Central memory CD4-positive, alpha-beta T cell (primary cell): ENCODE measurements at places on chromosomes 4 and X.

- DNase-seq: no peak
Observed at GRCh38 chr4:185793716-185794115, 18.3 kb downstream of the SORBS2 start.

DNA sequence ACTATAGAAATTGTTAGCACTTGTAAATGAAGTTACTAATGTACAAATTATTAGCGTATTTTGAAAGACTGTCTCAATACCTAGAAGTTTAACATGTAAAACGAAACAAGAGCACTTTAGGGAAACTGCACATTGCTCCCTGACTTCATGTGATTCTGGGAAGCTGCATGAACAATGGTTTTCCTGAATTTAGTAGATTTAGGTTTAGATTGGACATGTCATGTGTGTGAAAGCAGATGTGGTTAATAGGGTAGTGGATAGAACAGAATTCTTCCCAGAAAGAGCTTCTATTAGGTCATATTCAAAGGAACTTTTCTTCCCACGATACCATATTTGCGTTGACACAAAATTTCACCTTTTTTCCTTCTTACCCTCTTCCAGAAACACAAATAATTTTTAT lies 14.9 kb upstream of the CXCL8 start:
- DNase-seq: no peak

- no peak for DNase-seq
Observed at GRCh38 chr4:53854991-53855568, 209.3 kb downstream of the CHIC2 start.

- no peak for DNase-seq
Observed at GRCh38 chrX:133561251-133561650, 146.0 kb upstream of the GPC4 start.

- no peak for DNase-seq
Observed at GRCh38 chr4:17690898-17691297, 76.5 kb downstream of the MED28 start.

DNA sequence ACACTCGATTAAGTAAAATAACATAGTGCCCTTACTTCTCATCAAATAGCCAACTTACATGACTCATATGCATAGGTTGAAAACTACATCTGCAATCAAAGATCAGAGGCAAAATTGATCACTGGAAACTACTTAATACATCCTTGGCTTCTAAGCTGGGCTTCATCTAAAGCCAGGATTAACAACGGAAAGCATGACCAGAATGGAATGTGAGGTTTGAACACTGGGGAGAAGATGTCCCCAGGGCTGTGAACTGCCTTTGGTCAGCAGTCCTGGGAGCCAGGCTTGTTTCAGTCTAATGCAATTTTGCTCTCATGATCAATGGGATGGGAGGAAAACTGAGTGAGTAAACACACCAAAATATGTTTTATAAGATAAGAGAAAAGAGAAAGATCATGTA lies 192.5 kb upstream of the TTC29 start:
- DNase-seq: no peak

DNA sequence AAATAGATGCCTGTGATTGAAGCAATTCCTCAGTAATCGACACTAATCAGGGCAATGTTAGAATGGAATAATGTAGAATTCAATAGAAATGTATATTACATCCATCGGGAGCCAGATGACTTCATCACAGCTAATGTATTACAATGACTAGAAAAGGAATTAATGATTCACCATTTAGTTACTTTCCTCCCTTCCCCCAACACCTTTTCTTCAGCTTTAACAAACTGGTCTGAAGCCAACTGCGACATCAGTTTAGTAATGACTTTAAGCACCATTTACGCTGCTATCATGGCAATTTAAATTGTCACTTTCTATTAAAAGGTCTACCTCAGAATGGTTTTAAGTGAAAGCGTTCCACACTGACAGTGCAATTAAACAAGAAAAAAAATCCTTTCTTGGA lies 45.1 kb downstream of the SUPT20HL2 start:
- DNase-seq: no peak

GRCh38 chr4:8028884-8029568 lies 89.4 kb upstream of the AFAP1 start:
- DNase-seq: no peak

- DNase-seq: no peak
Observed at GRCh38 chr4:3401436-3402171, 40.2 kb upstream of the HGFAC start.

DNA sequence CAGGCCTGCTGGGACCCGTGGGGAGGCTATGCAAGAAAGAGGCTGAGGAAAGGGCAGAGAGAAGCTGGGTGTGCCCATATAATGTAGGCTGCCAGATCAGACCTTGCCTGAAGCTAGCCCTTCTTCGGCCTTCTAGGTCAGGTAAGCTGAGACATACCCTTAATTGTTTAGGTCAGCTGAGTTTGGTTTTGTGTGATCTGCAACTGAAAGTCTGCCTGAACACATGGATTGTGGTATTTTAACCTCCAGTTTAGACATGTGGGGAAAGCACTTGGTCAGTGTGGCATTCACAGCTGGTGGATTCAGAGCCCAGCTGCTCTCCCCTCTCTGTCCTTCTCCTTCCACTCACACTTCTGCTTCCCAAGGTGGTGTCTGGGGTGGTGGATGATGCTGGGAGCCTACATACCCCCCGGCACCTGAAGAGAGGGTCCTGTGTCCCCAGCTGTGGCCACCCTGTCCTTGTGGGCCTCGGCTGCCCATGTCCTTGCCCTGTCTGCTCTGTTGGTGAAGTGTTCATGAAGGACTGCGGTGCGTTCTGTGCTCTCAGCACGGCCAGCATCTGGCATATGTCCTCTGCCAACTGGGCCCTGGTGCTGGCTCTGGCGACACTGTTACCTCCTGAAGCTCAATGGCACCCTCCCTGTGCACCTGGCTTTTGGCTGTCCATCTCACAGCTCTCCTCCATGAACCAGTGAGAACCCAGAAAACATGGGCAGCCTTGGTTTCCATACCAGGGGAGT lies 82.1 kb downstream of the NAT8L start:
- no peak for DNase-seq

GRCh38 chrX:118114971-118115370 lies 1.6 kb downstream of the KLHL13 start:
- no peak for DNase-seq

- DNase-seq: no peak
Observed at GRCh38 chrX:68672581-68673318, 25.3 kb downstream of the STARD8 start.

GRCh38 chrX:47182106-47182700 lies 11.4 kb upstream of the UBA1 start:
- DNase-seq: no peak

DNA sequence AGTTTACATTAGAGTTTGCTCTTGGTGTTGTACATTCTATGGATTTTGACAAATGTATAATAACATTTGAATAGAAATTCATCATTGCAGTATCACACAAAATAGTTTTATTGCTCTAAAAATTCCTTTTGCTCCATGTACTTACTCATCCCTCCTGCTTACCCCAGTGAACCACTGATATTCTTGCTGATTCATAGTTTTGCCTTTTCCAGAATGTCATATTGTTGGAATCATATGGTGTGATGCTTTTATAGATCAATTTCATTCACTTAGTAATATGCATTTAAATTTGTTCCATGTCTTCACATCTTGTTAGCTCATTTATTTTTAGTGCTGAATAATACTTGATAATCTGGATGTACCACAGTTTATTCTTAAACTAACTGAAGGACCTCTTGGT lies 1593.2 kb downstream of the C4orf33 start:
- DNase-seq: no peak

- DNase-seq: no peak
Observed at GRCh38 chr4:14783011-14783877, 219.0 kb upstream of the CPEB2 start.

GRCh38 chrX:34877436-34877835 lies 65.2 kb upstream of the FAM47B start:
- no peak for DNase-seq

GRCh38 chr4:118981171-118981838 lies 92.7 kb downstream of the SYNPO2 start:
- no peak for DNase-seq

DNA sequence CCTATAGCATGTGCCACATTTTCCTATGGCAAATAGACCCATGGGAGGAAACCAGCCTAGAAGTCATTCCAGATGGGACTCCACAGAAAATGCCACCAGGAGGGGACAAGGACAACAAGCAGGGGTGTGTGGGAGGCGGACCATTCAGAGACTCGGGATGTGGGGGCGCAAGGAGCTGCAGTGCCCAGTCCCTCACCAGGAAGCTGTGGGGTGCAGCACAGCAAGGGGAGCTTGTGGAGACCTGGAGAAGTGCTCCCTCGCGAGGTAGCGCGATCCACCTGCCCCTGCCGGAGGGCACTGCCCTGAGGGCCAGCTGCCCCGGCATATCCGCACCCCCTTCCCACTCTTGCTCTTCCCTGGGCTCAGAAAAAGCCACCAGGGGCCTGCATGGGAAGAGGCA lies 45.5 kb upstream of the C4orf50 start:
- no peak for DNase-seq
